ENCODE measurements at places on chromosomes 11 and 22. TPM values are rescaled to one million over a fixed set of nuclear protein-coding genes. Genes with fewer than 3 reads are reported as not detected.

DNA sequence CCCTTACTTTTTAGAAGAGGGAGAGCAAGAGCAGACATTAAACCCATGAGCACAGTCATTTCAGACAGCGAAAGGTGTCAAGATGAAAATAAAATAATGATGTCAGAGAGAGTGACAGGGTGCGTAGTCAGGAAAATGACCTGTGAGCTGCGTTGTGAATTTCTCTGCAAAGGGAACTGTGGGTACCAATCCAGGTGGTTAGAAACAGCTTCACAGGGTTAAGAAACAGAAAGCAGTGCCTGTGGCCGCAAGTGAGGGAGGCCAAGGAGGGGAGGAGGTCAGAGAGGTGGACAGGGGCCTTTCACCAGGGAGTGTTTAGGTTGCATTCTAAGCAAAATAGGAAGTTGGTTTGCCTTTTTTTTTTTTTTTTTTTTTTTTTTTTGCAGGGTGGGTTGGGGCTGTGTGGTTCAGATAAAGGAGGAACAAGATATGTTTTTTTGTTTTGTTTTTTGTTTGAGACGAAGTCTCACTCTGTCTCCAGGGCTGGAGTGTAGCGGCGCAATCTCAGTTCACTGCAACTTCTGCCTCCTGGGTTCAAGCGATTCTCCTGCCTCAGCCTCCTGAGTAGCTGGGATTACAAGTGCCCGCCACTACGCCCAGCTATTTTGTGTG lies 7.9 kb downstream of the TIGD3 start:
- peak; percentile 25 for DNase-seq

DNA sequence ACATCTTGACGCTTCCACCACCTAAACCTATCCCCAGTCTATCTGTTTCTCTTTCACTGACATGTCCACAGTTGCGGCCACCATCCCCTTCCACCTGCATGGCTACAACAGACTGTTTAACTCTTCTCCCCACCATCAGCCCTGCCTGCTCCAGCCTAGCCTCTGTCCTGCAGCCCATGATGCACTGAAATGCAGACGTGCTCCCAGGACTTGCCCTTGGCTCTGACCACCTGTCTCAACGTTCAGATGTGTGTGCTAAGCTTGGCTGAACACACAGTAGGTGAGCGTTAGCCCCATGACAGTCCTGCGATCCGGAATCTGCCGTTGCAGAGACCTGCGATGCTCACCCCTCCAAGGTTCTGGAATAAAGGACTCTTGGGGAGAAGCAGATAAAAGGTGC lies 22.7 kb downstream of the CBX7 start:
- DNase-seq: no peak

Gene MYO7A
- not detected for total RNA-seq

- DNase-seq: no peak
These were observed 146.9 kb downstream of the TRIM29 start for GRCh38 chr11:119991022-119991404.

DNA sequence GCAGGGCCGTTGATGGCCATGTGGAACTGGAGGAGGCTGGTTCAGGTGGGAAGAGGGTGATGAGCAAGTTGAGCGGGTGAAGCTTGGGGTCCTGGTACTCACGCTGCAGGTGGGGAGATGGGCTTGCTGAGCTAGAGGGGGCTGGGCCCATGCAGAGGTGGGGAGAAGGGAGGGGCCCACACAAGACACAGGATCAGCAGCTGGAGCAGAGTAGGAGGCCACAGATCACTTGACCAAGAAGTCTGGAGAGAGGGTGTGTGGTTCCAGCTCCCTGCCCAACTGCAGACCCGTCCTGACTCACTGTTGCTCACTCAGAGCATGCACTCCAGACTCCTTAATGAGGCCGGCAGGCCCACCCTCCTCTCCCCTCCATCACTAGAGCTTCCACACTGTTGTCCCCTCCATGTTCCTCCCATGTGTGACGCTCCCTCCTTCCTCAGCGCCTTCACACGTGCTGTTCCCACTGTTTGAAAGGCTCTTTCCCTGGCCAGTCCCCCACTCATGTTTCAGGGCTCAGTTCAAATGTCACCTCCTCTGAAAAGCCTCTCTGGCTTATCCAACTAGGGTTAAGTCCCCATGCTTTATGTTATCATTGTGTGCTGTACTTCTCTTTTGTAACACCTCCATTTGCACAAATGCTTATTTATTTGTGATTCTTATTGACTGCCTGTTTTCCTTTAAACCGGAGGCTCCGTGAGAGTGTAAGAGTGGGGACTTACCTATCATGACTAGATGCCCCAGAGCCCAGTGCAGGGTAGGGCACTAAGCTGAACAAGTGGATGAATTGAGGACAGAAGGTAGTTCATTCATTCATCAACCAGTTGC lies 2.3 kb downstream of the CCDC86 start:
- no peak for DNase-seq

- DNase-seq: no peak
These were observed 34.2 kb upstream of the CTTN start for GRCh38 chr11:70364178-70364577.

- DNase-seq: no peak
These were observed 89.0 kb downstream of the RRAS2 start for GRCh38 chr11:14269692-14270573.

All from natural killer cell treated with Interleukin-12 subunit alpha and Interleukin-12 subunit beta and Interleukin-15 and Interleukin-18, amount 100 ng/mL, for 72 hours (primary cell).